ENCODE measurements at places on chromosomes 1 and 21. TPM values are rescaled to one million over a fixed set of nuclear protein-coding genes. Genes with fewer than 3 reads are reported as not detected.

DNA sequence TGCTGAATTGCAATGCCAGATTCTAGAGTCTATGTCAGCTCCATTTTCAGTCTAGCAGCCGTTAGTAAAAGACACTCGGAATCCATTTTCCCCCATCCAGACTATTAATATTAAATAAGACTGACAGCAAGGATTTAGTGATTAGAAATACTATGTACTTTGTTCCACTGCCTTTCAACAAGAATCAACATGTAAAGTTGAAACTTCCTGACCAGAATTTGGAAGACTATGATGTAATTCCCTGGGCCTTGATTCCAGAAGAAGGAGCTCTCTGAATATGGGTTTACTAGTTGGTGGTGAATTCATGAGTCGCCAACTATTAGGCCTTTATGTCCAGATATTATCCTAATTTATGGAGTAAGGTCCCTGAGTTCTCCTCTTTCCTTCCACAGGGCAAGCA is 24.8 kb downstream of the KDM1A start:
- no peak for DNase-seq

- DNase-seq = no peak
Observed at GRCh38 chr1:213968146-213968825, 19.5 kb upstream of the PROX1 start.

DNA sequence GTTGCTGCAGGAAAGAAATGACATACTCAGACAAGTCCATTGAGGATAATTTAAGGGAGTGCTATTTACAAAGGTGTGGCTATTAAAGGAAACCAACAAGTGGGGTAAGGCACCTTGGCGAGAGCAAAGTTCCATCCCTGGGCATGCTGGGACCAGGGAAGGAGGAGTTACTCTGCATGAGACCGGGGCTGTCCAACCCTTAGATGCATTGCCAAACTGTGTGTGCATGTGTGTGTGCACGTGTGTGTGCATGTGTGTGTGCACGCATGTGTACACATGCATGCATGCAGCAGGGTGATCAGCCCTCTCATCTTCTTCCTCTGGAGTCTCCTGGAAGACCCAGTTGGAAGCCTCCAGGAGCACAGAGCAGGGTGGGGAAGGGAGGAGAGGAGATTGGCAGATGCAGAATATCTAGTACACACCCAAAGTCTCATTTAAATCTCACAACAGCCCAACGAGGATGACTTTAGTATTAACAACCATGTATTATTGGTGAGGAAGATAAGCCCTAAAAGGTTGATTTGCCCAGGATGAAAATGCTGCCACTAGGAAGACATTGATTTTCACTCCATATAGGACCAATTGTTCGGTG is 72.2 kb upstream of the CD34 start:
- DNase-seq = no peak

- DNase-seq = no peak
Observed at GRCh38 chr1:96038636-96039035, 682.9 kb upstream of the PTBP2 start.

DNA sequence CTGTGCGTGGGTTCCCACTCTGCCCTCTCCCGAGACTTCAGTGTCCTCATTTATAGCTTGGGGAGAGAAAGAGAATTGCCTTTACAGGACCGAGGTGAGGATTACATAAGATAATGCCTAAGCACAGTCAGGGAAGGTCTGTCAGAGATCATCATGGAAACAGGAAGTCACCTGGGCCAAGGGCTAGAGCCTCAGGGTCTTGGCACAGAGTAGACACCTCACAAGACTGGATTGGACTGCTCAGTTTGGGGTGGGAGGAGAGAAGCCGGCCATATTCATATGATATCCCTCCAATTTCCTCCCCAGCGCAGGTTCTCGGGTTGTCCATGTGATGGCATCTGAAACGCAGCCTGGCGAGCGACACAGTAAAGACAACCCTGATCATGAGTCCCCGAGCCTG is 3.8 kb downstream of the CNR2 start:
- DNase-seq = no peak

DNA sequence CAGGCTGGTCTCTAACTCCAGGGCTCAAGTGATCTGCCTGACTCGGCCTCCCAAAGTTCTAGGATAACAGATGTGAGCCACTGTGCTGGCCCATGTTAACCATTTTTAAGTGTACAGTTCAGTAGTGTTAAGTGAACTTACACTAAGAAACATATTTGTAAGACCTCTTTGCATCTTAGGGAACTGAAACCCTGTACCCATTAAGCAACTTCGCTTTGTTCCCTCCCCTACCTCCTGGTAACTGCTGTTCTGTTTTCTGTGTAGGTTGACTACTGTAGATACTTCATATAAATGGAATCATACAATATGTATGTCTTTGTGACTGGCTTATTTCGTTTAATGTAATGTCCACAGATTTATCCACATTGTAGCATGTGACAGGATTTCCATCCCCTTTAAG is 11.0 kb downstream of the NUDC start:
- DNase-seq = no peak

- DNase-seq = no peak
Observed at GRCh38 chr1:48760857-48761256, 15.8 kb downstream of the BEND5 start.

DNA sequence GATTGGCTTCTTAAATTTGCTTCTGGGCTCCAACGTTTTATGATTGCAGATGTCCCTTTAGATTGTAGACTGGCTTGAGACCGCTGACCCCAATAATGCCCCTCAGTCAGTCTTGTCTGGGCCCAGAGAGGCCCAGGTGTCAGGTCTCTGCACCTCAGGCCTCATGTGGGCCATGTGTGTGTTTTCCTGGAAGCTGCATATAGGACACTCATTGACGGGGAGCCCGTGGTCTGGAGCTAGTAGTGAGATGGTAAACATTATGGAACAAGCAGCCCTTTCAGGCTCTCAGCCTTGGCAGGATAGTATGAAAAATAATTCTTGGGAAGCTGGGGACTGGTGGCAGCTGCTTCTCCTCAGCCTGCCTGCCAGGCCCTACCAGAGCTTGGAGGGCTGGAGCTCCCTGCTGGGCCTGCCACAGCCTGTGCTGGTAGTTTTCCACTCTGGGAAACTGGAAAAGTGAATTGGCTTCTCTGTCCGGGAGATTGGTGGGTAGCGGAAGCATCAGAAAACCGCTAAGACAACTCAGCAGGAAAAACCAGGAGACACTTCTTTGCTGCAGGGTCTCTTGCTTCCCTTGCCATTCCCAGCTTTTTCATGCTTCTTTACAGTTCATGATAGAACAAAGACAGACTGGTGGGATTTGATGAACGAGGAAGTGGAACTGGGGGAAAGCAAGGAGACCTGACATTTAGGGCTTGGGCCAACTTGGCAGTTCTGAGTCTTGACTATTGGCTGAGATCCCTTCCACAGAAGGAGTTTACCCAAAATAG is 57.8 kb upstream of the HSD17B7 start:
- no peak for DNase-seq

GRCh38 chr1:225486856-225487255 is 59.0 kb upstream of the LBR start:
- no peak for DNase-seq

CD247 gene
- polyA plus RNA-seq = 0.40 TPM

PIK3R3 gene
- polyA plus RNA-seq = 32.8 TPM

SLC45A3 gene
- polyA plus RNA-seq = 8.8 TPM

PGLYRP4 gene
- polyA plus RNA-seq = not detected

MEX3A gene
- polyA plus RNA-seq = 51.2 TPM

DDI2 gene
- 16.9 TPM for polyA plus RNA-seq

DYRK3 gene
- 8.1 TPM for polyA plus RNA-seq

All from left renal cortex interstitium (tissue), 4 donors.